ENCODE measurements at places on chromosomes 16 and 17. TPM values are rescaled to one million over a fixed set of nuclear protein-coding genes. Genes with fewer than 3 reads are reported as not detected.
A peak's percentile ranks its signal among the peaks of the same experiment; 100 is the strongest.

Gene FSCN2
- 1.6 TPM for total RNA-seq

Gene PYDC1
- total RNA-seq, result not detected

Gene NUBP2
- total RNA-seq, result 28.0 TPM

Gene MPO
- total RNA-seq, result 2.0 TPM

Gene PRSS8
- total RNA-seq, result not detected

Gene ZG16B
- not detected for total RNA-seq

GRCh38 chr16:56966093-56966475 lies 4.3 kb downstream of the CETP start:
- DNase-seq, result no peak

DNA sequence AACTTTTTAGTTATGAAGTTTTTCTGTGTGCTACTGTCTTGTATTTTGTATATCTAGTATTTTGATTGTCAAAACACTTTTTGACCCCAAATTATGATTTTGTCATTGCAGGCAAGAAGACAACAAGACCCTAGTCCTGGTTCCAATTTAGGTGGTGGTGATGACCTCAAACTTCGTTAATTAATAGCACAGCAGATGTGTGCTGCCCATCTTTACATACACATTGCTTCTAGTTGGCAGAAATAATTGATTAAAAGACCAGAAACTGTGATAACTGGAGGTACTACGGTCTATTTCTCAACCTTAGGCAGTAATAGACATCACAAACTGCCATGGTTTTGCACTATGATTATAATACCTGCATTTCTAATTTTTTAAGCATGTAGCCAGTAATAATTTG lies 11.1 kb upstream of the PHAF1 start:
- no peak for DNase-seq

- no peak for DNase-seq
Observed at GRCh38 chr17:67285360-67285759, 40.4 kb upstream of the HELZ start.

- DNase-seq, result no peak
Observed at GRCh38 chr16:58054289-58054688, 28.7 kb downstream of the MMP15 start.

DNA sequence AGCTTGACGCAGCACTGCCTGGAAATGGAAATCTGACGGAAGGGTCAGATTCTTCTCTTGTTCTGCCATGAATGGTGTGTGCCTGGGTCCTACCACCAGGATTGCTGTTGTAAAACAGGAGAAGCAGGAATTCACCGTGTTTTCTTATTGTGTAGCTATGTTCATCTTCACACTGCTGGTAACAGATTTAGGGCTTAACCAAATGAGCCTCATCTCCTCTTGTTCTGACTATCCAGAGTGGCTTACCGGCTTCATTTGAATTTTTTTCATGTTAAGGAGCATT lies 97.3 kb upstream of the CHMP6 start:
- no peak for DNase-seq

GRCh38 chr17:64217249-64217691 lies 45.8 kb downstream of the TEX2 start:
- no peak for DNase-seq

DNA sequence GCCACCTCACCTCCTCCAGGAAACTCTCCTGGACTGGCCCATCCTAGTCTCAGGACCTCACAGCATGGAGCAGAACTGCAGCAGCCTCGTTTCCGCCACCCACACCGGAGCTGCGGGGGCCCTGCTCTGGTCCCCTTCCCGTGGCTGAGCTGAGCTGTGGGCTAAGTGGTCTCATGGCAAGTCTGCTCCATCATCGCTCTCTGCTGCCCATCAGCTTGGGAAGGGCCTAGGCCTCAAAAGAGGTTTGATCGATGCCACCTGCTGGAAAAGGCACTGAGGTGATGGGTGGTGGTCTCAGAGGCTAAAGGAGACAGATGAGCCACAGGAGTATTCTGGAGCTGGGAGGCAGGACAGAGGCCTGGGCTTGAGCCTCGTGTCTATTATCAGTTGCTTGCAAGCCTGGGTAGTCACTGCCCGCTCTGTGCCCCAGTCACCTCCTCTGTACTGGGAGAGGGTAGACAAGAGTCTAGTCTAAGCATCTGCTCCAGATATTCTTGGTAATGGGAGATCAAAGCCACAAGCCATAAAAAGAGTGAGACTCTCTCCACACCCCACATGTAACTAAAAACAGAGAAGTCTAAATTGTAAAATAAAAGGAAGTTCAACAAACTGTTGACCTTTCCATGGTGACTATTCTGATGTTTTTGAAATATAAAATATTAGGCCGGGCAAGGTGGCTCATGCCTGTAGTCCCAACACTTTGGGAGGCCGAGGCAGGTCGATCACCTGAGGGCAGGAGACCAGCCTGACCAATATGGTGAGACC lies 1.6 kb downstream of the ITGAE start:
- no peak for DNase-seq

DNA sequence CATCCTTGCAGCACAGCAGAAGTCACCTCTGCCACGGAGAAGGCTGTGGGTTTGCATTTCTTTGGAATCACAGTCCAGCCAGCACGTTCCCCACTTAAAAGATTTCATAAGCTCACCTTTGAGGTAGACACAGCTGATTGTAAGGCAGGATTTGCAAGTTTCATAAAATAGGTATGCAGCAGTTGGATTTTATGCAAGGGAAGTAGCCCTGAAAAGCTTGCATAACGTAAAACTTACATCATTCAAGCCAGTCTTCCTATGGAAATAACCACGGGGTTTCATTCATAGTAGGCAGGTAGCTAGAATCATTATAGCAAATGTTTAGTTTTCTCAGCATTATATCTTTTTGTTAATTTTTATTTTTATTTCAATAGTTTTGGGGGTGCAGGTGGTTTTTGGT lies 49.8 kb upstream of the ARHGAP44 start:
- no peak for DNase-seq

DNA sequence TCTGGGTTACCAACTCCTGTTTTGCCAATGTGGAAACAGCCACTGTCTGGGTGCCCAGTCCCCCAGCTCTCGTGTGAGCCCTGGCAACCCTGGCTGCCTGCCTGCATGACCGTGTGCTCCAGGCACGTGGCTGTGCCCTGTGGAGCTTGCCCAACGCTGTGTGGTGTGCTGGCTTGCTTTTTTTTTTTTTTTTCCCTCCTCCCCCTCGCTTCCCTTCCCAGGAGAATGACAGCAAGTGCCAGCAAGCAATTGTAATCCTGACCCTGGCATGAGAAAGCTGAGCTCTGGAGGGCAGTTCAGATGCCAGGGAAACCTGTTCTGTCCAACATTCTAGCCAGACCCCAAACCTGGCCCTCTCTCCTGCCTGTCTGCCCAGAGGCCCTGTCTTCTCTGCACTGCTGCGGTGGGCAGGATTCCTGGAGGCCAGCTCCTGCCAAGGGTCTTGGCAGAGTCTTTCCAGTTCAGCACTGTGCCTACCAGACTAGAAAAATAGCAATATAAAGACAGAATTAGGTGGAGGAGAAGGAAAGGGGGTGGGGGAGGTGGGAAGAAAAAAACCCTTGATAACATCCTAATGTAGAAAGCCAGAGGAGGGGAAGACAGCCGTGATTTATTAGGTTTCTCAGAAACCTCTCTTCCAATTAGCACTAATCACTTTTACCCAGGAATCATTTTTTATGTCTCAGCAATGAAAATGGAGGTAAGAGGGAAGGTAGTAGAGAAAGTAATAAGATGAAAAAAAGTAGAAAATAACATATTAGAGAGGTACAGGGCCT lies 9.0 kb downstream of the HLF start:
- DNase-seq, result peak; percentile 75
